Activated CD8-positive, alpha-beta memory T cell treated with anti-CD3 and anti-CD28 coated beads for 1 hour (primary cell): ENCODE measurements at places on chromosomes 12 and 14.

GRCh38 chr14:90774316-90774715, 41.9 kb downstream of the TTC7B start:
- DNase-seq: no peak

DNA sequence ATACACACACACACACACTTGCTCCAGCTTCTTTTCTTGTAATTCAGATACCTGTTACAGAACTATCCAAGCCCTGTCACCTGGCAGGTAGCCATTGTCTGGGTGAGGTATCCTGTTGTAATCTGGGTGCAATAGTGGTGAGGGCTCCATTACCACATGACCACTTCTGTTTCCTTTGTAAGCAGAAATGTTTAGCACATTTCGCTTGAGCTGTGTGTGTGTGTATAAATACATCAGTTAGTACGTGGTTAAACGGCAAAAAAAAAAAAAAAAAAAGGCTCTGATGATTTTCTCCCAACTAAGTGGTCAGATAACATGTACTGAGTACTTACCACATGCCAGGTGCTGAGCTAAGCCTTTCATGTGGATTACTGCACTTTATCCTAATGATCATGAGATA, 129.3 kb upstream of the SSTR1 start:
- peak; percentile 45 for DNase-seq

DNA sequence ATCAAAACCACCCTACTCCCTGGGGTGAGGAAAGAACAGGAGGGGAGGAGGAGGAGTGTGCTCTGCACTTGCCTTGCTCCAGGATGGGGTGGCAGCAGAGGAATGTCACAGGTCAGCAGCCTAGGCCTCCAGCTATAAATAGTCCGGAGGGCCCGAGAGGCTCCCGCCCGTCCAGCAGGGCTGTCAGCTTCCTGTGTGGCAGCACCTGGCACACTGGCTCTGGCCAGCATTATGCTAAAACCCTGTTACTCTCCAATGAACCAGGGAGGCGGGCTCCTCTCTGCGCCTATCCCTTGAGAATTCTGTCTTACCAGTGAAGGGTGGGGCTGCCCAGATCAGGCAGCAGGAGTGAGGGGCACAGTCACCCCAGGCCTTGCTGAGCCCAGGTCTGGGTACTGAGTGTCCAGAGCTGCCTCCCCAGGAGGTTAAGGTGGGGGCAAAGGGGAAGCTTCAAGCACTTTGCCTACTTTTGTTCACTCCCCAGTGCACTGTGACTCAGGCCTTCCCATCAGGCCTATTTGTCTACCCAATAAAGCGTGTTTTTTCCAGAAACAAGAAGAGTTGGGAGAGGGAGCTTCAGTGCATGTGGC, 1.2 kb upstream of the COX14 start:
- DNase-seq: no peak

DNA sequence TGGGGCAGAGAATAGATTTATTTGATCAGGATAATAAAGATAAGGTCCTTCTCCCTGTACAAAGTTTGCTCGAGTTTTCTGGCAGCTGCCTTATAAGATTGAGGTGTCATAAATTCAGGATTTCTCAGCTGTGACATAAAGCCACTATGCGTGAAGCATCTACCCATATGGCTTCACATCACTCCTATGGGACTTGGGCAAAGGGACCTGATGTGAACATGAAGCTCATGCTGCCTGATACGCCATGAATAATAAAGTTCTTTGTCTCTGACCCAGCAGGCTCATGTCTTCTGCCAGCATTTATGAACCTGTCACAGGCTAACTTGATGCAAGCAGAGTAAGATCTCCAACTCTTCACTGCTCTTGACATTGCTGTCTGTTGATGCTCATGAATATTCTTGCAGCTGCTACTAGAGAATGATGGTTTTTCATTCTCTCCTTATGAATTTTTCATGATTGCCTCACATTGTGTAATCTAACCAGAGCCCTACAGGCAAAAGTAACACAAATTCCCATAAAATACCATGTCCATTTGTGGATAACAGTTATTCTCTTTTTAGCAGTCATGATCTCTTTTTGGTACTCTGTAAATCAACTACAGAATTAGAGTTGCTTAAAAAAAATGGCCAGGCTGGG, 49.0 kb upstream of the CPNE8 start:
- no peak for DNase-seq

GRCh38 chr12:121634836-121635235, 8.5 kb downstream of the ORAI1 start:
- DNase-seq: no peak

DNA sequence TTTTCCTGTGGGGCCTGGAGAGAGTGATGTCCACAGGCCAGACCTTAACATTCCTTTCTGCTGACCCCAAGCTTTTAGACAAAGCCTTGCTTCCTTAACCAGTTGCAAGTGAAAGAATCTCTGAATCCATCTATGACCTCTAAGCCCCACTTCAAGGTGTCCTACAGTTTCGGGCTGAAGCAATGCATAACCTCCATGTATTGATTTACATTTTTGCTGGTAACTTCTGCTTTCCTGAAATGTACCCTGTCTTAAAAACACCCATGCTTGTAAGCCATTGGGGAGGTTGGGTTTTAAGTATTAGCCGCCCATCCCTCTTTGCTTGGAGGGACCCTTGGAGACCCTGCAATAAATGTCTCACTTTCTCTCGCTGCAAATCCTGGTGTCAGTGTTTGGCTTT, 190.6 kb downstream of the VRK1 start:
- no peak for DNase-seq

DNA sequence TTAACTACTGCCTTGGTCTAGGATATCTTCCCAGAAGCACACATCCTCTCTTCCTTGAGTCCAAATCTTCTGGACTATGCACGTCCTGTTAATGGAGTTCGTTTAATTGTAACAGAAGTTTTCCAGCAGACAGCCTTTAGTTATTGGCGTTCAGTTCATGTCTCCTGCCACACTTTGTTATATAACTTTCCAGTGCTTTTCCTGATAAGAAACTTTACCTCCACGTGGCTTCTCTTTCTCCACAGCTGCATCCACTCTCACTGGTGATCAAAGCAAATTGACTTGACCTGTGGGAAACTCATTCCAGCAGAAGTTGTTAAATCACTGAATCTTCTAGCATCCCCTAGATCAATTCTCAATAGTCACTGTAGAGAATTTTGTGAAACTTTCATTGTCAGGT, 19.0 kb downstream of the PTPN21 start:
- DNase-seq: no peak

- DNase-seq: no peak
Measured at GRCh38 chr14:54646626-54647025, 79.7 kb downstream of the SAMD4A start.

- no peak for DNase-seq
Measured at GRCh38 chr12:32457251-32458025, 58.1 kb downstream of the FGD4 start.

DNA sequence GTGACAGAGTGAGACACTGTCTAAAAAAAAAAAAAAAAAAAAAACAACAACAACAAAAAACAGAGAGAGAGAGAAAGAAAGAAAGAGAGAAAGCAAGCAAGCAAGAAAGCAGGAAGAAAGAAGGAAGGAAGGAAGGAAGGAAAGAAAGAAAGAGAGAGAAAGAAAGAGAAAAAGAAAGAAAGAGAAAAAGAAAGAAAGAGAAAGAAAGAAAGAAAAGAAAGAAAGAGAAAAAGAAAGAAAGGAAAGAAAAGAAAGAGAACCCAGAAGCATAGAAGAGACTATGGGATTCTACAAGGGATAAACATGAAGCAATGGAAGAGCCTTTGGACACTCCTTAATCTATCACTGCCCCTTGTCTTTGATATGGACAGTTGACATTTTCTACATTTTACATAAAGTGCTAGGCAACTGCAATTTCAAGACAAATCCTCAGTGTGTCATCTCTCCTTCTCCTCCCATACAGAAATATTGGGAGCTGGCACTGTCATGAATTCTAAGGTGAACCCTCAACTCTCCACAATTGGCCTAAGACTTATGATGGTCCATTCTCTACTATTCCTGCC, 151.9 kb upstream of the CPM start:
- no peak for DNase-seq

DNA sequence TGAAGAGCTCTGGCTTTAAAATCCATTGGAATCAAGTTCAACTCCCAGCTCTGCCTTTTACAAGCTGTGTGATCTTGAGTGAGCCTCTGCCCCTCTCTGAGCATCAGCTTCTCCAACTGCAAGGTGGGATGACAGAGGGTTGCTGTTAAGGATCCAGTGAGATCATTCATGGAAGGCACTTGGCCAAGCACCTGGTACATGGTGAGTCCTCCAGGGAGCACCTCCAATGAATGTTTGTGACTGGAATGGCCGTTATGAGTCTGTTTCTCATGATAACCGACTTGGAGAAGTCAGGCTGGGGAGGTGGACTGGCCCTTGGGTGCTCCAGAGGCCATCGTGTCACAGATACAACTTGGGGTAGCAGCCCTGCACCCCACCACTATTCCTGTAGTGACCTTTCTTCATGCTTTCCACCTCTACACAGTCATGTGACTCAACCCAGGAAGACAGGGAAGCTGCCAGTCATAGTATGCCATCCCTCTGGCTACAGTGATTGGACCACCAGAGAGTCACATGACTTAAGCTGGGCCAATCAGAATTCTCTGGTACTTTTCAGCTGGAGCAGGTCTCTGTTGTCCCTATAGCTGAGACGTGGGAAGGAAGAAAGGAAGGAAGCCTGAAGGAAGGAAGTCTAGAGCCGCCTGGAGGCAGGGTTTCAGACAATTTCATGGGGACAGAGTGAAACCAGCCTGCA, 146.5 kb upstream of the MYL2 start:
- no peak for DNase-seq

DNA sequence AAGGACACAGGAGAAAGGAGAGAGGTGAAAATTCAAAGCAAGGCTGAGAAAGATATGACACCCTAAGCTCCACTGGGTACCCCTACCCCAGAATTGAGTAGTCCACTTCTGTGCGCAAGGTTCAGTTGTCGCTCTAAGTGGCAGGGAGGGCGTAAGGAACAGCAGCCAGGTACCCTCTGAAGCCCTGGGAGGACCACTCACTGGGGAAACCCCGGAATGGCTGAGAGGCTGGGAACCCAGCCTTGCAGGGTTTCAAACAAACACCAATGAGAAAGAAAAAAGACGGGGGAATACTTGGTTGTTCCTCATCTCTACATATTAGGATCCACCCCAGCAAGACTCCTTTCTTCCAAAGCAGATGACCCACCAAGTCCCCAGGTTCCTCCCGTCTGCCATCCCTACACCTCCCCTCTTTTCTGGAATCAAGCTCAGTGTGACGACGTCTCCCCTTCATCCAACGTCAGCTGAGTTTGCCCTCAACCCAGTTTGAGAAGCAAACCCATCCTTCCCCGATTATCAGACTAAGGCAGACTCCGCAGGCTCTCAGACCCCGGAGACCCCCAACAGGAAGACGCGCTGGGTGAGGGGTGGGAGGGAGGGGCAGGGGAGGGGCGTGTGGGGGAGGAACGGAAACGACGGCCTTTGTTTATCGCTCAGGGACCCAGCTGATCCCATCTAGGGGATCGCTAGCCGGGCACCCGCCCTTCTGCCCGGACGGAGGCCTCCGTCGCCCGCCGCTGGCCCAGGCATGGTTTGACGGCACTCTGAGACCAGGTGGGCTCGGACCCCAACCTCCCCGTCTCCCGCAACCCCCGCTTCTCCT, 795 bp downstream of the LMBR1L start:
- DNase-seq: no peak

GRCh38 chr14:49206828-49207227, 379.4 kb downstream of the RPS29 start:
- DNase-seq: no peak

DNA sequence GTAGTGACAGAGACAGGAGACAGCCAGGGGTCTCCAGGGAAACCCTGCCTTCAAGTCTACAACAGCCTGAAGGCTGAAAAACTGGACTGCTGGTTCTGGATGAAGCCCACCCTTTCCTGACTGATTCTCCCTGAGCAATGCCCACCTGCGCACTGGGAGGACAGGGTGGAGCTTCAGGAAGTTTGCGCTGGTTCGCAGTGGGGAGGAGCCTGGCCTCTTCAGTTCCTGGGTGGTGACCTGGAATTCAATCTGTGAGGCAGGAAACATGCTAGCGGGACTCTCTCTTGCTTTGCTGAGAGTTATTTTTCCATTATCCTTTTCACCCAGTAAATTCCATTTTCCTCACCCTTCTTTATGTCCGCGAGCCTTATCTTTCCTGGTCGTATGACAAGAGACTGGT, 600.8 kb downstream of the TRHDE start:
- no peak for DNase-seq

DNA sequence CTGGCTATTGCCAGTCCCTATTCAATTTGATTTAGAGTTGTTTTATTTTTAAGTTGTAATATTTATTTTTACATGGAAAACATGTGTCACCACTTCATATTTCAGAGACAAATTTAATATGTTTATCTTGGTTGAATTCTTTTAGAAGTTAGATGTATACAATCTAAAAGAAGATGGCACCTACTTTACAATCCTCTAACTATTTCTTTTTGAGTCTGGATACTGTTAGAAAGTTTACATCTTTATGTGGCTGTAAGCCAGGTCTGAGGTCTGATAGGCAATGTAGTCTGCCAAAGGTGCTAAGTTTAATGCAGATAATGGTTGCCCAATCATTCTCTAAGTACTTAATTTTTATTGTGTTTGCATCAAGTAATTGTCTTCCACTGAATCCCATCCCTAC, 7.2 kb upstream of the LMO3 start:
- no peak for DNase-seq

DNA sequence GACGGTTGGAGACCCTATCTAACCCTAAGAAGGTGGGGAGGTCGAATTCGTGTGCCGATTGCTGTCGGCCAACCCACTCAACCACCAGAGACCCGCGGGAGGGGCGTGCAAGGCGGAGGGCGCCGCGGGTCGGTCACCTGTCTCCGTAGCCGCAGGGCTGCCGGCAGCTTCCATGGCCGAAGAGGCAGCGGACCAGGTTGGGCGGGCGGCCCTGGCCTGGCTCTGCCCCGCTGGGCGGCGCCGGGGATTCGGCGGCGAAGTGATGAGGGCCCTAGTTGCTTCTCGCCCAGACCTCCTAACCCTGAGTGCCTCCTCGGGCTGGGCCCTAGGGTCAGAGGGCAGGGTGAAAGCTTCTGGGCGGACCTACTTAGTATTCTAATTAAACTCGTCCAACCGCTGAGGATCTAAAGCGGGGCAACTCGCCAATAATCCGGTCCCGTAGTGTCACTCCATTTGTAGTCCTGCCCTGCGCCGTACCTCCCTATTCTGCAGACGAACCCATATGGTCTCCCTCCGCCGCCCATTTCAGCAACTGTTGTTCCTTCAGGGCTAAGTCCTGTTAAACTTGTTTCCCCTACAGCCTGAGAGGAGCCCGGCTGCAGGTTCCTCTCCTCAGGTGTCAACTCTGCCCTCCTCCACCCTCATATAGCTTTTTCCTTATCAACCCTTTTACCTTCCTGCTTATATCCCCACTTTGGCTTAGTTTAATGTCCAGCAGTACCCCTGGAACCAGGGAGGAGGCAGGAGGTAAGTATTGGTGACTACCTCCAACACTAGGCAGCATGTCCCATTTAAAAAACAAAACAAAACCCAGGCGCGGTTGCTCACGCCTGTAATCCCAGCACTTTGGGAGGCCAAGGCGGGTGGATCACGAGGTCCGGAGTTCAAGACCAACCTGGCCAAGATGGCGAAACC, at the start of gene PYM1:
Gene PYM1 (minus strand): TSS at position 307 of the 915 bp plus-strand sequence. CDS start 133 bp downstream, at position 174.
- DNase-seq: no peak
